ENCODE measurements at places on chromosomes 2 and 18.

GRCh38 chr18:56305583-56305982 lies 332.8 kb downstream of the TXNL1 start:
- peaks cover 2% of the 10 kb centered on the region for H3K27me3 ChIP-seq
- no peak overlapping the region for H3K27ac ChIP-seq
- no peak for DNase-seq
- H3K4me1 ChIP-seq: peaks cover 17% of the 10 kb centered on the region

- no peaks in the 10 kb centered on the region for H3K36me3 ChIP-seq
- no peak overlapping the region for H3K4me3 ChIP-seq
- H3K27ac ChIP-seq: no peak overlapping the region
- no peak for DNase-seq
- no peaks in the 10 kb centered on the region for H3K27me3 ChIP-seq
Observed at GRCh38 chr2:220309215-220309614, 681.8 kb downstream of the SLC4A3 start.

- no peak overlapping the region for H3K4me3 ChIP-seq
- H3K4me1 ChIP-seq: peaks cover 1% of the 10 kb centered on the region
- H3K36me3 ChIP-seq: peaks cover under 1% of the 10 kb centered on the region
- H3K27me3 ChIP-seq: peaks cover 10% of the 10 kb centered on the region
Observed at GRCh38 chr18:11155034-11155759, 5.8 kb upstream of the PIEZO2 start.

DNA sequence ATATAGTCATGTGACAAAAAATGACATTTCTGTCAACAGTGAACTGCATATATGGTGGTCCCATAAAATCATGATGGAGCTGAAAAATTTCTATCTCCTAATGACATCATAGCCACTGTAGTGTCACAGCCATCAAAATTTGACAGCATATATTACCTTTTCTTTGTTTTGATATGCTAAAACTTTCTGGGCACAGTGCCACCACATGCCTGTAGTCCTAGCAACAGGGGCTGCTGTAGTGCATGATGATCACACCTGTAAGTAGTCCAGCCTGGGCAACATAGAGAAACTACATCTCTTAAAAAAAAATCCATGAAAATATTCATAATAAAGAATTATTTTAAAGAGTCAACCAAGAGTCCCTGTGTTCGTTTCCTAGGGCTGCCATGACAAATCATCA lies 155.5 kb upstream of the SERTAD2 start:
- no peaks in the 10 kb centered on the region for H3K36me3 ChIP-seq
- peaks cover 9% of the 10 kb centered on the region for H3K4me1 ChIP-seq
- peaks cover 6% of the 10 kb centered on the region for H3K27me3 ChIP-seq
- no peak overlapping the region for H3K27ac ChIP-seq
- no peak overlapping the region for H3K4me3 ChIP-seq
- DNase-seq: no peak

GRCh38 chr2:199485732-199486335 lies 28.1 kb upstream of the SATB2 start:
- no peak overlapping the region for H3K27ac ChIP-seq
- no peaks in the 10 kb centered on the region for H3K36me3 ChIP-seq
- no peaks in the 10 kb centered on the region for H3K4me1 ChIP-seq
- no peak overlapping the region for H3K4me3 ChIP-seq

- no peaks in the 10 kb centered on the region for H3K4me1 ChIP-seq
- H3K4me3 ChIP-seq: no peak overlapping the region
- H3K27me3 ChIP-seq: no peaks in the 10 kb centered on the region
- DNase-seq: no peak
Observed at GRCh38 chr2:226934546-226935201, 98.8 kb downstream of the RHBDD1 start.

- H3K4me3 ChIP-seq: no peak overlapping the region
- peaks cover 9% of the 10 kb centered on the region for H3K4me1 ChIP-seq
- no peak overlapping the region for H3K27ac ChIP-seq
- H3K27me3 ChIP-seq: peaks cover 2% of the 10 kb centered on the region
- DNase-seq: no peak
Observed at GRCh38 chr2:45272549-45273265, 263.5 kb upstream of the SIX2 start.

DNA sequence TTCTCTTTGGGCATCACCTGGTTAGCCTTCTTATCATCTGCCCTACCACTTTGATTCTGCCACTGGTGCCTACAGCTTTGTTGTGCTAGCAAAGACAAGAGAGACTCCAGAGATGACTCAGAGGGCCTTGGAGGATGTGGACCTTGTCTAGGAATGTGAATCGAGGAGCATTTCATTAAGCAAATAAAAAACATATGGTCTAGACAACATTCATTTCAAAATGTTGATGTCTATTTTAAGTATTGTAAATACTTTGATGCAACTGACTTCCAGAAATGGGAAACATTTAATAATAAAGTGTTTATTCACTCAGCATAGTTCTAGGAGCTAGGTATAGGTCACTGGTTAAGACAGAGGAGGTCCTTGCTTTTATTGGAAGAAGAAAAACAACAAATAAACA lies 195.5 kb downstream of the CDCA7 start:
- H3K4me1 ChIP-seq: peaks cover 10% of the 10 kb centered on the region
- no peak overlapping the region for H3K4me3 ChIP-seq
- no peak overlapping the region for H3K27ac ChIP-seq
- H3K36me3 ChIP-seq: no peaks in the 10 kb centered on the region
- H3K27me3 ChIP-seq: peaks cover 2% of the 10 kb centered on the region

DNA sequence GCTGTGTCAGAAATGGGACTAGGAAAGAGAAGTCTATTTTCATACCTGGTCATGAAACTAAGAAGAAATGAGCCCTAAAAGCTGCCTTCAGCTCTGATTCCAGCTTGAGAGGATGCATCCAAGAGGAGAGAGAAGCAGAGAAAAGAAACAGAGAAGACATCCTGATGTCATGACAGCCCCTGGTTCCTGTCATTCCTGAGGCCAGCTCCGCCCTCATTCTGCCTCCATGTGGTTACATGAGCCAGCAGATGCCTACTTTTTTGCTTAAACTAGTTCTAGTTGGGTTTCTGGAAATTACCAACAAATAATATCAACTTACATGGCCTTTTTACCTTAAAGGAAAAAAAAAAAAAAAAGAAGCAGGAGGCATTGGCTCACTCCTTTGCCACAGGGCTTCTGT lies 14.1 kb upstream of the ACKR3 start:
- peaks cover 5% of the 10 kb centered on the region for H3K27me3 ChIP-seq
- no peaks in the 10 kb centered on the region for H3K4me1 ChIP-seq
- H3K27ac ChIP-seq: no peak overlapping the region
- H3K36me3 ChIP-seq: no peaks in the 10 kb centered on the region
- H3K4me3 ChIP-seq: no peak overlapping the region
- no peak for DNase-seq

DNA sequence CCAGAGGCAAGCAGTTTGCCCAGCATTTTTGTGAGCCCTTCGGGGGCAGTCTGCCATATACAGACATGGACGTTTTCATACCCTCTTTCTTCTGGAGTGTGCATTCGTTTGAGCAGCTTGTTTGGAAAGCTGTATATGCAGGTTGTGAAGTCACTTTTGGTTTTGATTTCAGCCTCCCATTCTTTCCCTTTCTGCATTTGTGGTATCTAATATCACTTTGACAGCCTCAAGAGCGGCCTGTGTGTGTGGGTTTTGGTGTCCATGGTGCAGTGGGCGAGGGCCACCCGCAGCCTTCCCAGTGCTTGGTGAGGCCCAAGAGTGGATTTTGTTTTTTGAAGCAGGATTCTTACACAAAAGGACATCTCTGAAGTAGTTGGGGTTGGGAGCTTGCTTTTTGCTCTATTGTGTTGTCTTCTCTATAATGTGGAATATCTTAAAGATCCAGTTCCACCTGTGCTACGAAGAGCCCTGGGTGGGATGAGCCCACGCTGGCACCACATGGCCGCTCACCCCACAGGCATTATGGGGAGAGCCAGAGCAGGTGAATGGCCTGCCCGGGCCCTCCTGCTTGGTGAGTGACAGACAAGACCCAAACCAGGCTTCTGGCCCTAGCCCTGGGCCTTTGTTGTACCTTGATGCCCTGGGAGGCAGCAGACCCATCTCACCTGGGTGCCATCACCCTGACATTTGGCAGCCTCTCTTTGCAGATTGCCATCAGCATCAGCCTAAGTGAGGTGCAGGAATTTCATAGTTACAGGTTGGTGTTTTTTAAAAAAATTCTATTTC lies 29.5 kb downstream of the INPP4A start:
- no peak overlapping the region for H3K4me3 ChIP-seq
- no peak overlapping the region for H3K27ac ChIP-seq
- H3K4me1 ChIP-seq: peaks cover 6% of the 10 kb centered on the region

DNA sequence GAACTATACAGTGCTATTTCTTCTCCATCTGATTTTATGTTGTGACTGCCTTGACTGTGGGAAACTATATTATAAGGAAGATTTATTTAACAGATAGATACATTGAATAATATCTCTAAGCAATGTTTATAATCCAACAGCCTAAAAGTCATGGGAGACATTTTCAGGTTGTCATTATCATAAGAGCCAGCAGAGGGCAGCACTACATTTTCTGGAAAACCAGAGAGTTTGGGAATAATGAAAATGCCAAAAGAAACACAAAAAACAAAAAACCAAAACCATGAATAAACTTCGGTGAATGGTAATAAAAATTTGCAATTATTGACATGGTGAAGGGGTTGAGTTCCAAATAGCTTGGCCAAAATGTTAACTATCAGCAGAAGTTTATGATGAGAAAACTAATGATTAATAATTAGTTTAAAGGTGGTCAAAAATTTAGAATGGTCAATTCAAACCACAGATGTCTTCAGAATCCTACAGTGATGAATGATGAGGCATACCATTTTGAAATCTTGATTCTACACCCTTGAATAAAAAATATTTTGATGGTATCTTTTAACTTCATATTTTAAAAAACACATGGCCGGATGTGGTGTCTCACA lies 4.7 kb downstream of the EEF1B2 start:
- no peaks in the 10 kb centered on the region for H3K27me3 ChIP-seq
- peak; percentile 51 for DNase-seq
- no peak overlapping the region for H3K27ac ChIP-seq

DNA sequence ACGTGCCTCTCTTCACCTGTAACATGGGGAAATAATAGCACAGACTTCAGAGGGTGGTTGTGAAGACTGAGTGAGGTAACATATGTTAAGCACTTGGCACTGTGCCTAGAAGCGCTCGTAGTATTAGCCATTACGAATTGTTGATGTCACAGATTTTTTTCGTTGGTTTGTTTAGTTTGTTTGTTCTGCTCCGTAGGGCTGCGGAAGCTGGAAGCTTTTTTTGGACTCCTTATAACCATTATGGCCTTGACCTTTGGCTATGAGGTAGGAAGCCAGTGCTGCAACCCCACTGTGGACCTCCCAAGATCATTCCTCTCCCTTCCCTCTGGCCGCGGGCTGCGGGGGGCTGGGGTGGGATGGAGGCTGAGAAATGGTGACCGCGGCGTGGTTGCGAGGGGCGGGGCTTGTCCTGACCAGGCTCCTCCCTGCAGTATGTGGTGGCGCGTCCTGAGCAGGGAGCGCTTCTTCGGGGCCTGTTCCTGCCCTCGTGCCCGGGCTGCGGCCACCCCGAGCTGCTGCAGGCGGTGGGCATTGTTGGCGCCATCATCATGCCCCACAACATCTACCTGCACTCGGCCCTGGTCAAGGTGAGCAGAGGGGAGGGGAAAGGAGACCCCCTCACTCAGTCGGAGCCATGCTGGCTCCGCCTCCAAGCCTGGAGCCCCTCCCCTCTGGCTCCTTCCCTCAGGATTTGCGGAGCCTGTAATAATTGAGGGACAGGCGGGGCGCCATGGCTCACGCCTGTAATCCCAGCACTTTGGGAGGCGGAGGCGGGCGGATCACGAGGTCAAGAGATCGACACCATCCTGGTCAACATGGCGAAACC lies 5.5 kb downstream of the SLC11A1 start:
- H3K36me3 ChIP-seq: no peaks in the 10 kb centered on the region
- H3K27me3 ChIP-seq: peaks cover 4% of the 10 kb centered on the region
- H3K4me3 ChIP-seq: peak overlapping the region; percentile 47
- no peak overlapping the region for H3K27ac ChIP-seq
- H3K4me1 ChIP-seq: peaks cover 3% of the 10 kb centered on the region

DNA sequence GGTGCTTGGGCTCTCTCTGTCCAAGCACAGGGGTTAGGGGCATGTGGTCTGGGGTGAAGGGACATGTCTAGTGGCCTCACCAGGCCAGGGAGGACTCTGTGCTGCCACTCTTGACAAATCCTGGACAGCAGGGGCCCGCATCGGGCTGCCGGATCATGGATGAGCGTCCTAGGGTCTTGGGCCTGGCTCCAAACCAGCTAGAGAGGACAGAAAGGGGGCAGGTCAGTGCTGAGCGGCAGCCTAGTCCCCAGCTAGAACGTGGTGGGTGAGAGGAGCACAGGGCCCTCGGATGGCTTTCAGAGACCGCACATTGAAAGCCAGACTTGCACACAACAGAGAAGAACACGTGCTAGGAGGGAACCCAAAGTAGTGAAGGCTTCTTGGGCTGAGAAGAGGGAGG lies 241.2 kb downstream of the ATAD2B start:
- no peak for DNase-seq
- H3K27me3 ChIP-seq: peaks cover 13% of the 10 kb centered on the region
- no peak overlapping the region for H3K27ac ChIP-seq
- no peak overlapping the region for H3K4me3 ChIP-seq

DNA sequence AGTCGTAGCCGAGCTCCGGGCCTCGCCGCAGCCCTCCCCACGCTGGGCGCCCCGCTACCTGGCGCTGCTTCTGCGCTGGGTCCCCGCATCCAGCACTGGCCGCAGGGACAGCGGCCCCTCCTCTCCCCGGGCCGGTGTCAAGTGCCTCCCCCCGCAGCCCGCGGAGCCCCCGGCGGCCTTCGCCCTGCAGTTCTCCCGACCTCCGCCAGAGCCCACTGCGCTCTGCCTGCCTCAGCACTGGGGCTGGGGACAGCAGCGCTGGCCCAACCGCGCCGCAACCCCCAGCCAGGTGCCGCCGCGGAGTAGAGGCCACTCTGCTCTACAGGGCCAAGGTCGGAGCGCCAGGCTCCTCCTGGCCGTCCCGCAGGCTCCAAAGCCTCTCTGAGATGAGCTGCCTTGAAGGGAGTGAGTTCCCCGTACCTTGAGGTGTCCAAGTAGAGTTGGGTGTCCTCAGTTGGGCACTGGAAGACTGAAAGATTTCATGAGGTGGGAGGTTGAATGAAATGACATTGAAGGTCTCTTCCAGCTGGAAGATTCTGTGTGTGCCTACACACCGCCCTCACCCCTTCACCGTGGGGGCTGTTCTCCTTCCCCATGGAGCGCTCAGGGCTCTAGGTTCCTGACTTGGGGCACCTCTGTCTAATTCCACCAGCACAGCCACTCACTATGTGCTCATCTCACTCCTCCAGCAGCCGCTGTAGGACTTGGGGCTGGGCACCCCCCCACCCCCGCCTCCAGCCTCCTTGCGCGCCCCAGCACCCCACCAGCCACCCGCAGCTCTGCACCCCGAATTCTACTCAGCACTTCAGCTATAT lies 854 bp upstream of the DNMT3A start:
- peaks cover 7% of the 10 kb centered on the region for H3K4me1 ChIP-seq
- DNase-seq: peak; percentile 94
- H3K27me3 ChIP-seq: peaks cover 15% of the 10 kb centered on the region
- H3K27ac ChIP-seq: no peak overlapping the region
- peaks cover 5% of the 10 kb centered on the region for H3K36me3 ChIP-seq

GRCh38 chr2:47602996-47603395 lies 179.9 kb upstream of the MSH6 start:
- no peak for DNase-seq
- peaks cover 2% of the 10 kb centered on the region for H3K27me3 ChIP-seq
- no peak overlapping the region for H3K27ac ChIP-seq
- H3K36me3 ChIP-seq: no peaks in the 10 kb centered on the region
- H3K4me3 ChIP-seq: no peak overlapping the region
